ENCODE measurements at places on chromosomes 4 and X. TPM values are rescaled to one million over a fixed set of nuclear protein-coding genes. Genes with fewer than 3 reads are reported as not detected.

Gene TBX22
- not detected for total RNA-seq

DNA sequence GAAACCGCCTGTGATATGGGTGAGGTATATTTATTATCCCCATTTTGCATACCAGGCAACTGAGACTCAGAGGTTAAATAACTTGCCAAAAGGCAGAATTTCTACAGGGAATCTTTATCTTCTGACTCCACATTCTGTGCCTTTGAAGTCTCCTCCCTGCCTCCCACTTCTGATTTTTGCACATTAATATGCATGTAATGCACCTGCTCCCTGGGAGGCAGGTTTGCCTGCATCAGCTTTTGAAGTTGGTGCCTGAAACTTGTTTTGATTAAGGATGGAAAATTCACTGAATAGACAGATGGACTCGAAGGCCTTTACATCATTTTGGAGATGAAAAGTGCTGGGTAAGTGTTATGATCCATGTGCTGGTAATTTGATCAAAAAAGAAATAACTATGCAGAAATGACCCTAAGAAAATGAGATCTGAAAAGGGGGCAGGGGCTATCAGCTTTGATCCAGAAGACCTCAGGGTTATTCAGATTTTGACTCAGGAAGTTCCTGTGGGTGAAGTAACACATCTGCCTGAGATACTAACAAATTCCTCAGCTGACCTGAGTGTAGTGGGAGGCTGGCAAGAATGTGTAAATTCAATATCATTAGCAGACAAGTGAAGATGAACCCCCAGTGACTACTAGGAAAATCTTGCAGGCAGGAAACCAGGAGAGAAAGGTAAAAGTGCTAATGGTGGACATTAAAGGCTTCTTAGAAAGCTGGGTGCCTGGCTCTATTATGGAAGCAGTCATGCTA is 167.5 kb upstream of the BOD1L1 start:
- H3K27me3 ChIP-seq = no peaks in the 10 kb centered on the region
- no peaks in the 10 kb centered on the region for H3K36me3 ChIP-seq
- H3K4me3 ChIP-seq = no peak overlapping the region
- no peak for DNase-seq
- no peaks in the 10 kb centered on the region for H3K4me1 ChIP-seq

GRCh38 chr4:3866813-3867129 is 100.6 kb downstream of the ADRA2C start:
- no peak overlapping the region for H3K27ac ChIP-seq
- no peak overlapping the region for H3K4me3 ChIP-seq
- no peaks in the 10 kb centered on the region for H3K36me3 ChIP-seq
- DNase-seq = no peak
- no peaks in the 10 kb centered on the region for H3K4me1 ChIP-seq
- H3K27me3 ChIP-seq = peaks cover 57% of the 10 kb centered on the region

Gene PNMA6A
- 0.31 TPM for total RNA-seq

Gene CNOT6L
- 27.1 TPM for total RNA-seq

Gene CTAG2
- not detected for total RNA-seq

DNA sequence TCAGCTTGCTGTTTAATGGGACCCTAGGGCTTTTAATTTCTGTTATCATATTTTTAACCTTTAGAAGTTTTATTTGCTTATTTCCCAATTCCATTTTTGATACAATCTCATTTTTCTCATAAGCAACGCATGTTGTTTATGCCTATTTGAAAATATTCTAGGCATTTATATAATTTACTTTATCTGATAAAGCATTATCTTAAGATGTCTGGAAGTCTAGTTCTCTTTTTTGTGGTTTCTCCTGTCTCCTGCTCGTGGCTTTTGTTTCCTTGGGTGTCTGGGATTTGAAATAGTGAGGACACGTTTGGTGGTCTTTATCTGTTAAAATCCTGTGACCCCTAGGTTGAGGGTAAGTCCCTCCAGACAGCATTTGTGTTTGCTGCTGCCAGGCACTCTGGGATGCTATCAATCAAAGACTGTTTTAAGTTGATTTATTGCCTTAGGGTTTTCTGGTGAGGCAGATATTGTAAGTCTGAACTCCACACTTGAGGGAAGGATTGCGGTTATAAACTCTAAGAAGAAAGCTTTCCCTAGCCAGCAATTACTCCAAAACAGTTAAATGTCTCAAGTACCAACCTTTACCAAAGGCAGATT is 208.0 kb downstream of the PRDM5 start:
- no peaks in the 10 kb centered on the region for H3K36me3 ChIP-seq
- H3K27ac ChIP-seq = no peak overlapping the region
- DNase-seq = no peak
- no peaks in the 10 kb centered on the region for H3K27me3 ChIP-seq
- no peak overlapping the region for H3K4me3 ChIP-seq
